Stimulated activated CD8-positive, alpha-beta memory T cell treated with anti-CD3 and anti-CD28 coated beads, Interleukin-12 subunit alpha, Interleukin-12 subunit beta, amount 100 ng/mL, for 1 hour (primary cell): ENCODE measurements at places on chromosomes 5 and 9.

- no peak for DNase-seq
Measured at GRCh38 chr5:469752-470483, 26.9 kb downstream of the EXOC3 start.

- DNase-seq: no peak
Measured at GRCh38 chr5:120372899-120373298, 91.2 kb upstream of the PRR16 start.

DNA sequence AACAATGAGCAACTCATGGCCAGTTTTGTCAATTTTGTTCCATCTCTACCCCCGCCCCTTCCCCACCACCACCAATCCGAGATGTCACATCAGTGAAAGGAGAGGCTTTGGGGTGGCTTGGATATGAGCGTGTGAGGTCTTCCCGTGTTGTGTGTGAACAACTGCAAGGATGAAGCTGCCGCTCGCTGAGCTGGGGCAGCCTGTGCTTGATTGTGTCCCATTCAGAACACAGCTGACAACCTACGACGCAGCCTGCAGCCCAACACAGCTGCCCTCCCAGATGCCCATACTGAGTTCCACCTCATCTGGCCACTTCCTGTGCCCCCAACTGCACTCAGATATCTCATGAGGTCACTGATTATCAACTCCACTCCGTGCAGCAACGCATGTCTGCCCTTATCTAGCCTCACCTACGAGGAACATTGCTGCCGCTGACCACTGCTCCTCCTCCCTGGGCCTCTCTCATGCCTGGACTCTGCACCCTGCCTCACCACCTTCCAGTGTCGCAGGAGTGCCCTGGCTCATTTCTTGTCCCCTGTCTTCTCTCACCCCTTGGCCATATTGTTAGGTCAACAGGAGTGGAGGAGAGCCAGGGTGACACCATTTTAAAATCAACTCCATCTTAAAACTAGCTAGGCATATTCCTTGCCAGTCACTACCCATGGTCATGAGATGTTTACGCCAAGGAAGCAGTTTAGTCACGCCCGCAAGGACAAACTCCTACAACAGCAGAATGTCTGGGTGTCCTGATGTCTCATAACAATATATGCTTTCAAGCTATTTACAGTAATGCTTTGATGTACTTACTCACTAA is 7.3 kb upstream of the IL4 start:
- DNase-seq: no peak

DNA sequence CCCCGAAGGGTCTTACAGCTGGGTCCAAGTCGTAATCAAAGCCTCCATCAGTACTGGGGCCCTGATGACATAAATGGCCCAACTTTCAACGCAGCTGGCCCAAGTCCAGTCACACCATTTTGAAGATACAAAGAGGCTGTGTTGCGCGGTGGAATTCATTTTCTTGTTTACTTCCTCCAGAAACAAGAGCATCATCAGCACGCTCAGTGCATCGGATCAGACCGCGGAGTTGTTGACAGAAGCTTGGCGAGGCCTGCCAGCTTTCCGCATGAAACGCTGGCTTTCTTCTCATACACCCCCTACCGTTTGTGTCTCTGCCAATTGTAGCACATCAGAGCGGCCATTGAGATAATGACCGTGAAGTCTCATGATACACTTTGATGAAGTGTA is 101.7 kb upstream of the SPATA31D4 start:
- no peak for DNase-seq

DNA sequence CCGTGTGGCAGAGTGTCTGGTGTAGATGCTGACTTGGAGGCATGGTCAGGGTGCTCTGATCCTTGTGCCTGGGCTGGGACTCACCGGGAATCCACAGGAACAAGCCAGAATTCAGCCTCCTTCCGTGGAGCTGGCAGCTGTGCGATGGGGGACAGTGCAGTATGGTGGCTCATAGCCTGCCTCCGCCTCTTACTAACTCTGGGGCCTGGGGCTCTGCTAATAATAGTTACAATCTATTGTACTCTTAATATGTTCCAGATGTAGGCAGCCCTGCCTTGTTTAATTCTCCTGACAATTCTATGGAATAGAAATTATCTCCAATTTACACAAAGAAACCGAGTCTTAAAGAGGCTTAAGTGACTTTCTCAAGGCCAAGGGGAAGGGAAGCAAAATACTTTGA is 77.6 kb downstream of the PCDH1 start:
- no peak for DNase-seq
